ENCODE measurements at places on chromosomes 12 and 14.

- DNase-seq, result peak; percentile 59
Observed at GRCh38 chr12:685388-685787, 22.1 kb upstream of the NINJ2 start.

DNA sequence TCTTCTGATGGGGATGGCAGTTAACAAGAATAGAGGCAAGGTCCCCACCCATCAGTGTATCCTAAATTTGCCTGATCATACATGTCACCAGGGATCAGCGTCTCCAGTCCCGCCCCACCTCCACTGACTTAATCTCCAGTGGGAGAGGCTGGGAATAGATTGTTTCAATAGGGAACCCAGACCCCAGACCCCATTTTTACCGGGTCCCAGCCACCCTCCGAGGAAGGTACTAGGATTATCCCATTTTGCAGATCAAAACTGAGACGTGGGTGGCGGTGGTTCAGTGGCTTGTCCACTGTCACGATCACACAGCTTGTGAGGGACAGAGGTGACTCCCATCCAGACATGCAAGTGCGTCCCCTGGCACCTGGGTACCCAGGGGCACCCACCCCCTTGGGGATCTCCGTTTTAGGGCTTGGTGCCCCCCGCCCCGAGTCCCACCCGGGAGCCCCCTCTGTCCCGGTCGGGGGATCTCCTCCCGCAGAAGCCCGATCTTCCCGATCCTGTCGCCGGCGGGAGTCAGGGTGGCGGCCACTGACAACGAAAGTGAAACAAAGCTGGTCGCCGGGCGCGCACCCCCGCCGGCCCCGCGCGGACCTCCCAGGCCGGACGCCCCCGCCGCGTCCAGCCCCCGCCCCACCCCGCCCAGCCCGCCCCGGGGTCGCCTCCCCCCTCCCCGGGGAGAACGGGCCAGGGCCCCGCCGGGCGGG is 523 bp downstream of the WSB2 start:
- no peak for DNase-seq

GRCh38 chr14:105622329-105622955 is 96.1 kb downstream of the TMEM121 start:
- no peak for DNase-seq

DNA sequence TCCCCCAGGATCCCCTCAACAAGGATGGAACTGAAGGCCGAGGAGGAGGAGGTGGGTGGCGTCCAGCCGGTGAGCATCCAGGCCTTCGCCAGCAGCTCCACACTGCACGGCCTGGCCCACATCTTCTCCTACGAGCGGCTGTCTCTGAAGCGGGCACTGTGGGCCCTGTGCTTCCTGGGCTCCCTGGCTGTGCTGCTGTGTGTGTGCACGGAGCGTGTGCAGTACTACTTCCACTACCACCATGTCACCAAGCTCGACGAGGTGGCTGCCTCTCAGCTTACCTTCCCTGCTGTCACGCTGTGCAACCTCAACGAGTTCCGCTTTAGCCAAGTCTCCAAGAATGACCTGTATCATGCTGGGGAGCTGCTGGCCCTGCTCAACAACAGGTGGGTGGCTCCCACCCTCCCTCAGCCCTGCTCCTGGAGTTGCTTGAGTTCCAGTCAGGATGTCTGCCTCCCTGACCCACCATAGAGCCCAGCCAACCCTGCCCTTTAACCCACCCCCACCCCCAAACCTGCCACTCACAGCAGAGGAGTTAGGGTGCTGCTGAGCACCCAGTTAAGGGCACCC is 1.4 kb downstream of the ASIC1 start:
- no peak for DNase-seq

DNA sequence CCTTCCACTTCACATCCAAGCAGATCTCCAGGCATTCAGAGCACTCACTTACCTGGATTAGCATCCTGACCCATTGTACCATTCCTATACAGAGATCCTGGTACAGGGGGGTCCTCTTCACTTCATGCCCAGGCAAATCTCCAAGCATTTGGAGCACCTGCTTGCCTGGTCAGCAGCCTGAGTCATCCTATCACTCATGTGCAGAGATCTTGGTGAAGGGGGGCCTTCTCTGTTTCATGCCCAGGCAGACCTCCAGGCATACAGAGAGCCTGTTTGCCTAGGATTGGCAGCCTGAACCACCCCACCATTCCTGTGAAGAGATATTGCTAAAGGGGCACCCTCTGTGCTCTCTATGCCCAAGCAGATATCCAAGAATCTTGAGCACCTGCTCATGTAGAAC is 111.1 kb upstream of the CCDC175 start:
- no peak for DNase-seq

DNA sequence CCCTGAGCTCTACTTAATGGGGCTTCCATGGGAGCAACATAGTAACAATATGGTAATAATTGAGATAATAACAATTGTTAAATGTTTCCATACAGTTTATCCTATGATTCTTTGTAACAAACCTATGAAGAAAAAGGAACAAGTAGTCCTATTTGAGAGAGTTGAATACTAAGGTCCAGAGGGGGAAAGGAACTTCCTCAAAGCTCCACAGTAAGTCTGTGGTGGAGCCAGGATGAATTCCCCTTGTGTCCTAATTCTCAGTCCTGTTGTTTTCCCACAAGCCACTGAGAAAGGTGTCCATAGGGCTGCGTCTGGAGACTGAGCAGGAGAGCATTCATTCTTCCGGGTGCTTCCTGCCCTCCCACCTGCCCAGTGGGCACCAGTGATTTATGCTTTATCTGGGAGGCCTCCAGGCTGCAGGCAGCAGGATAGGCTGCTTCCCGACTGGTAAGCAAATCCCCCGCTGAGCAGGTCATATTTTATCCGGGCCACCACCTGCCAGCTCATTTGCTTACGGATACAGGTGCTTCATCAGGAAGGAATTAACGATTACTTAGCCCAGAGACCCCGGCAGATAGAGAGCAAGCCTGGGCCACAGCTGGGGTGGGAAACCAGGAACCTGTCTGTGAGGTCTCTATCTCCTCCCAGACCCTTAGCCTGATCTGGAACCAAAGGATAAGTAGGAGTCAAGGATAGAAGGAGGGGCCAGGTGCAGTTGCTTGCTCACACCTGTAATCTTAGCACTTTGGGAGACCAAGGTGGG is 33.9 kb upstream of the FAM222A start:
- no peak for DNase-seq

DNA sequence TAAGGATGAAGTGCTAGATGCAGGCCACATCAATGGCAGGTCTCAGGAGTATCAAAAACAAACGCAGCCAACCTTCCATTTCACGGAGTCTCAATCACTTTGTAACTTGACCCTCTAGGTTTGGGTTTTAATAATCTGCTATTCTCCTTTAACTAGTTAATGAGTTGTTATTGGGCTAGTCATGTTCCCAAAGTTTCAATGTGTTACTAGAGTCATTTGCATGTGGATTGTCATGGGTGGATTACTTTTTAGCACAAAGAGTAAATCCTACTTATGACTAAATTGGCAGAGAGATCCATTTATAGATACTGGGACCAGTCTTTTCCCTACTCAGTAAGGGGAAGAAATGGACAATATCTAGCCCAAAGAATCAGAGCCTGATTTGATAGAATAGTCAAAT is 151.0 kb downstream of the BCAT1 start:
- no peak for DNase-seq

DNA sequence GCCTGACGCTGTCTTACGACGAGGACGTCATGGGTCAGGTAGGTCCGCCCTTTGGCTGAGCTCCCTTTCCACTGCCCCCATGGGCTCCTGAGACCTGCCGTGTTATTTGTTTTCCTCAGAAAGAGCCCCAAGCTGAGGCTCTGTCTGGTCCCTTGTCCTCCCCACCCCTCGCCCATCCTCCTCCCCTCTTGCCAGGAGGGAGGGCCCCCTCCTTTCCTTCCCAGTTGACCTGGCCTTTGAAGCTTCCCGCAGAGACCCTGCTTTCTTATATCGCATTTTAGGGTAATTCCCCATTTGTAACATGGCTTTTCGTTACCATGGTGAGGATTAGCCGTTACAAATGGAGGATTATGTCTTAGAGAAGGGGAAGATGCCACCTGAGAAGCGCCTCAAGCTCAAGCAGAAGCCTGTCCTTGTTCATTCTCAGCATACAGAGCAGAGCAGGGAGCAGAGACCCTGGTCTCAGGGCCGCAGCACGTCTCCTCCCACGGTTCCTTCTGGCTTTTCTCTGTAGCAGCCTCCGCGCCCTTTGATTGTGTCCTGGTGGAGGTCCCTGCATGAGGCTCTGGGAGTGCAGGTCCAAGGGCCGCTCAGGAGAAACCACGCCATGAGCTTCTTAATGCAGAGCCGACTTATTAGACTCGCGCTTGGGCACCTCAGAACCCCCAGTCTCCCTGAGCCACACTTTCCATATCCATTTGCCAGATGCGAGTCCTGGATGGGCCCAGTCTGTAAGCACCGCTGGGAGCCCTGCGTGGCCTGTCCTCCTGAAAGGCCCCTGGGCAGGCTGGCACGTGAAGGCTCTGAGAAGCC is 47.2 kb downstream of the UBE3B start:
- DNase-seq, result no peak

DNA sequence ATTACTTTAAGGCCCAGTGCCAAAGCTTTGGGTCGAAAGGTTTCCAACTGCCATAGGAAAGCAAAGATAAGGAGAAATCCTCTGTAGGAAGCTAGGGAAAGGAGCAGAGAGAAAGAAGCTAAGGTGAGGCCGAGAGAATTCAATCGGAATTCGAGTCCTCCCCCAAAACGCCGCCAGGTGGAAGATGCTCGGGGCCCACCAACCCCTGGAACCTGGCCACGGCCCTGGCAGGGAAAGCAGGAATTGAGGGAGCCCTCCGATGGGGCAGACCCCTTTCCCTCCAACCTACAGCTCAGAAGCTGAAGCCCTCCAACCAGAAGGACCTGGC is 498 bp downstream of the GMFB start:
- DNase-seq, result peak; percentile 11

DNA sequence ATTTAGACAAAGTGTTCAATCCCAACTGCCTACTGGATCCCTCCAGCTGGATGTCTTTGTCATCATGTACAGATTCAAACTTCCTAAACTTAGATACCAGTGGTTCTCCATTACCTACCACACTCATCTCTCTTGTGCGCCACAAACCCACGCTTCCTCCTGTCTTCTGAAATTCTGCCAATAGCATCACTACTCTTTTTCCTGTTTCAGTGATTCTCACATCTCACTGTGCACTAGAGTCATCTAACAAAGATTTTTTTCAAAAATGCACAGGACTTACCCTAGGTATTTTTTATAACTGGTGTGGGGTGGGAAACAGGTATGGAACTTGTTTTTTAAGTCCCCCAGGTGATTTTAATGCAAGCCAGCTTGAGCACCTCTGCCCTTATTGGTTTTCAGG is 5.9 kb downstream of the PSMB5 start:
- no peak for DNase-seq

GRCh38 chr12:121205491-121205890 is 4.4 kb upstream of the P2RX4 start:
- no peak for DNase-seq

GRCh38 chr14:27078191-27078590 is 480.4 kb upstream of the NOVA1 start:
- no peak for DNase-seq

- no peak for DNase-seq
Observed at GRCh38 chr14:95256002-95256775, 63.5 kb downstream of the CLMN start.

DNA sequence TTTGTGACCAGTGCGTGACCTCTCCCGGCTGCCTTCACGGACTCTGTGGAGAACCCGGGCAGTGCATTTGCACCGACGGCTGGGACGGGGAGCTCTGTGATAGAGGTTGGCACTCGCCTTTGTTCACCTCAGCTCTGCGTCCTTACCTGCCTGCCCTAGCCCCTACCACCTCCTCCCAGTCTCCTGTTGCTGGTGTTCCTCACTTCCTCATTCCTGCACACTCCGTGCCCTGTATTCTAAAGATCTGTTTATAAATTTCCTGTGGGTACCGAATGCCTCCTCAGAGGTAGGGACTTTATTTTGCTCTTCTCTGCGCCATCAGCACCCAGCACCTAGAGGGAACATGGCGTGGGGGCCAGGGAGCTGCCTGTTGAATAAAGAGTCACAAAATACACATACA is 2.3 kb downstream of the DLK1 start:
- no peak for DNase-seq

- peak; percentile 13 for DNase-seq
Observed at GRCh38 chr12:46266382-46266791, 2.5 kb downstream of the SLC38A1 start.

DNA sequence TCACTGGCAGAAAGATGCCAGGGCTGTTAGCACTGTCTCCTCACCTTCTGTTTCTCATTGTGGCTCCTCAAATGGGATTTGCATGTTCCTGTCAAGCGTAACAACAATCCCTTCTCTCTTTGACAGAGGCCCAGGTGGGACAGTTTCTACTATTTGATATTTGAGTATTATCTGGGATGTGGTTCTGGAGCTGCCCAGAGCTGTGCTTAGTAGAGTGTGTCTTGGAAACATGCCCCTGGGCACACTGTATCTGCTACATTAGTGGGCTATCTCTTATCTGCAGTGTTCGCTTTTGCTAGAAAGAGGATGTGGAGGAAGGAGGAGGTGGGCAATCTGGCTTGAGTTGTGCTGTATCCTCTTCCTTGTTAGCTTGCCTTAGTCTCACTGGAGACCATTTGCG is 3.8 kb upstream of the ACADS start:
- DNase-seq, result no peak

DNA sequence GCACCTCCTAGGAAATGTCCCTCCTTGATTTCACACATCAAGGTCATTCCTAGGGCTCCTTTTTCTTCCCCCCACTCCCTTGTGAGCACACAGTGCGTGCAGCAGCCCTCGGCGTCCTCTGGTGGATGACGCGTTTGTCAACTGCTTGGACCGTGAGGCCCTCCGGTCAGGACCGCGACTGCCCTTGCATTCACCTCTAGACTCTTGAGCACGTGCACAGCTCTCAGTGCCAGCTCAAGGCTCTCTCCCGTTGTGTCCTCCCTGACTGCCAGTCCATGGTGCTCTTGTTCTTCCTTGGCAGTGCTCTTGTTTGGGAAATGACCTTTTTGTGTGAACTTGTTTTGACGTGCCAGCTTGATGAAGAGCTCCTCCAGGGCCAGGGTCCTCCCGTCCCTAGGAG is 67.9 kb downstream of the TSPAN9 start:
- DNase-seq, result no peak

DNA sequence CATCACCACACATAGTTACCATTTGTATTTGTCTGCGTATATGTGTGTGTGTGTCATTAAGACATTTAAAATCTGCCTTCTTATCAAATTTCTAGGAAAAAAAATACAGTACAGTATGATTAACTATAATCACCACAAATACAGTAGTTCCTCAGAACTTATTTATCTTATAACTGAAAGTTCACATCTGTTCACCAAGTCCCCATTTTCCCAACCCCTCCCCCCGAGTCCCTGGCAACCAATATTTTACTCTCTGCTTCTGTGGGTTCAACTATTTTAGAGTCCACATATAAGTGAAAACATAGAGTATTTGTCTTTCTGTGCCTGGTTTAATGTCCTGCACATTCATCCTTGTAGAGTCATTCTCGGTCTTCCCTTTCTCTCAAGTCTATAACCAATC is 12.3 kb downstream of the CAPS2 start:
- no peak for DNase-seq

All from stimulated activated CD4-positive, alpha-beta T cell treated with anti-CD3 and anti-CD28 coated beads, Interleukin-15, amount 100 ng/mL, for 48 hours (primary cell).